DND-41 (cell line): ENCODE measurements at places on chromosomes 13 and 19.
A peak's percentile ranks its signal among the peaks of the same experiment; 100 is the strongest.

- no peak for DNase-seq
Measured at GRCh38 chr13:46182491-46182877, 507 bp upstream of the LCP1 start.

GRCh38 chr19:5460748-5461147 lies 5.5 kb downstream of the ZNRF4 start:
- DNase-seq, result no peak

DNA sequence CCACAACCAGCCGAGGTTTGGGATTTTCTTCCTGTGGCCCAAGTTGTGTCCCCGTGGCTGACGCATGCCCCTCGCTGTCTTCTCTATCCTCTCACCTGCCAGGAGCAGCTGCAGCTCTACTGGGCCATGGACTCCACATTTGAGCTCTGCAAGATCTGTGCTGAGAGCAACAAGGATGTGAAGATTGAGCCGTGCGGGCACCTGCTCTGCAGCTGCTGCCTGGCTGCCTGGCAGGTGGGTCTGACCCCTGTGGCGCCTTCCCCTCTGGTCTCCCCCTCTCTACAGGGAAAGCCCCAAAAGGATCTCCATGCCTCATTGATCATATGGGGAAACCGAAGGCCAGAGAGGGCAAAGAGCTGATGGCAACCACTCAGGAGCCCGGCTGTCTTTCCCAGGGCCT lies 14.6 kb downstream of the CBLC start:
- no peak for DNase-seq

DNA sequence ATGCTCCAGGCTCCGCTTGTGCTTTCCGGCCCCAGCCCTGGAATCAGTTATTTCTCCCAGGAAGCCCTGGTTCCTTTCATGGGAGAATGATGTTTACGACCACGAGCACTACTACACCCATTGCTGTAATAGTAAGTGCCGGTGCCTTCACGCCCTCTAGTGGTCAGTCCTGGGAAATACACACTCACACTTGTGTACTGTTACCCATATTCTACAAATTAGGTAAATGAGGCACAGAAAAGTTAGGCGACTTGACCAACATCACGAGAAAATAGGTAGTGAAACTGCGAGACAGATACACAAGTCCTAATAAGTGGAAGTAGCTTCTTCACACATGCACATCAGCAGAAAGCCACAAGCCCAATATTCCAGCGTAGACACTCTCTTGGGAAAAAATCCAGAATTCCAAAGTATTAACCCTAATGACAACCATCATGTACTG lies 21.7 kb downstream of the CEACAM21 start:
- DNase-seq, result peak; percentile 70

GRCh38 chr13:99614465-99614885 lies 113.2 kb downstream of the TM9SF2 start:
- DNase-seq, result no peak
